Prostate gland (tissue), 2 donors: ENCODE measurements at places on chromosomes 6 and 20.

DNA sequence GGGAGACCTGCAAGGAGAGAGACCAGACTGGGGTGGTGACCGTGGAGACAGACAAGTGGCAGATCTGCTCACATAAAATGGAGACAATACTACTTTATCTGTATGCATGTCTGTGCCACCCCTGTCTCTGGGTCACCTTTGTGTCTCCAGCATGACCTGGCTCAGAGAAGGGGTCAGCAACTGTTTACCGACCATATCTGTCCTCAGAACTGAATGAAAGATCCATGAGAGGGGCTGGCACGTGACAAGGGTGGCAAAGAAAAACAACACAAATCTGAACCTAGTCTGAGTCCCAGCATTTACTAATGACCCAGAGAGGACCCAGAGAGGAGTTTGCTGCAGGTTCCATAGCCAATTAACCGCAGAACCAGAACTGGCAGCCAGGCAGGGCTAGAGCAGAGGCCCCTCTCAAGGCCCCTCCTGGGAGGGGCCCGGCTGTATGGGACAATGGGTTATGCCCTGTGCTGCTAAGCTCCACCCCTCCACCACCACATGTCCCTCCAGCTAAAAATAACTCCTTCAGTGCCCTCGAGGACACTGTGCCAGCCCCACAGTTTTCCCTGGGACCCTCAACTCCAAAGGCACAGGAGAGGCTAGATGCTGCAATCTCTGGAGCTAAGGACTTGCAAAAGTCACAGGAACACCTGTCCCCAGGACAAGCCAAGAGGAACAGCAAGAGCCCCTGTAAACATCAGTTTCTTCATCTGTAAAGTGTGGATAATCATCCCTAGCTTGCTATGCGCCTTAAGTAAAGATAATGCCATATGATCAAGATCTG lies 2.2 kb downstream of the AHCY start:
- no peak for DNase-seq

- no peak for DNase-seq
Observed at GRCh38 chr6:251920-252319, 40.4 kb upstream of the DUSP22 start.

- no peak for DNase-seq
Observed at GRCh38 chr20:25212242-25212641, 16.7 kb downstream of the ENTPD6 start.

DNA sequence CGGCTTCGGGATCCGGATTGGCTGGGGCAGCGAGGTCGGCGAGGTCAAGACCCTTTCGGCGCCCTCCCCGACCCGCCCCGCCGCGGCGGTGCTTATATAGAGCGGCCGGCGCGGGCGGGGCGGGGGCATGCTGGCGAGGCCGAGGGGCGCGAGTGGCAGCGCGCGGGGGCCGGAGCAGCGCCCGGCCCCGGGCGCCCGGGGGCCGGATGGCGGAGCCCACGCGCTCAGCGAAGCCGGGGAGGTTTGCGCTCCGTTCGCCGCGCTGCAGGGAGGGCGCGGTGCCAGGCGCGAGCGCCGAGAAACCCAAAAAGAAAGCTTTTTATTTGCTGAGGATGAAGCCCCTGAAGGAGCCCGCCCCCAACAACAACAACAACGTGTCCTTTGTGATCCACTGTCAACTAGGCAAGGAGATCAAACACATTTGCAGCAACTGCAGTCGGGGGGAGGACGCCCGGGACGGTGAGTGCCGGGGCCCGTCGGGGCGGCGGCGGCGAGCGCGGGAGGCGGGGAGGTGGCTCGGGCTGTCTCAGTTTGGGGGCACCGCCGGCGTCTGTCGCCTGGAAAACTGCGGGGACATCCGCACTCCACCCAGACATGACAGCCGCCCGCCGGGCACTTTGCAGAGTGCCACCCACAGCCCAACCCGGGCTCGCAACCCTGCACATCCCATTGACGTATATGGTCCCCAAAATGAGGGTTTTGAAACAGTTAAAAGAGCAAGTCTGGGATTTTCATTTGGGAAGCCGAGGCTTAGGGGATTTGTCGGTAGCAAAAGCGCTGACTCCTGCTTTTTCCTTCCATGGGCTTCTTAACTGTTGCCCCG lies 297.3 kb downstream of the PHACTR1 start:
- DNase-seq = no peak

GRCh38 chr20:37643400-37643799 lies 50.4 kb upstream of the CTNNBL1 start:
- no peak for DNase-seq

GRCh38 chr6:43621078-43621835 lies 7.8 kb downstream of the GTPBP2 start:
- DNase-seq = no peak

DNA sequence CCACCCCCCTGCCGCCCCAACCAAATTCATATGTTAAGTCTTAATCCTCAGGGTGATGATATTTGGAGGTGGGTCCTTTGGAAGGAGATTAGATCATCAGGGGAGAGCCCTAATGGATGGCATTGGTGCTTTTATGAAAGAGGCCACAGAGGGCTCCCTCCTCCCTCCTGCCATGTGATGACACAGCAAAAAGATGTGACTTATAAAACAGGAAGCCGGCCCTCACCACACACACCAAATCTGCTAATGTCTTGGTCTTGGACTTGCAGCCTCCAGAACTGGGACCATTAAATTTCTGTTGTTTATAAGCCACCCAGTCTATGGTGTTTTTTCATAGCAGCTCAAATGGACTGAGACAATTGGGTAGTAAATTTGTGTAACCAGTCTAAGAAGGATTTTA lies 176.3 kb downstream of the ADGRG6 start:
- DNase-seq = no peak

GRCh38 chr20:35368666-35369423 lies 42.9 kb downstream of the UQCC1 start:
- no peak for DNase-seq

- no peak for DNase-seq
Observed at GRCh38 chr20:45410887-45411286, 2.8 kb downstream of the DBNDD2 start.

DNA sequence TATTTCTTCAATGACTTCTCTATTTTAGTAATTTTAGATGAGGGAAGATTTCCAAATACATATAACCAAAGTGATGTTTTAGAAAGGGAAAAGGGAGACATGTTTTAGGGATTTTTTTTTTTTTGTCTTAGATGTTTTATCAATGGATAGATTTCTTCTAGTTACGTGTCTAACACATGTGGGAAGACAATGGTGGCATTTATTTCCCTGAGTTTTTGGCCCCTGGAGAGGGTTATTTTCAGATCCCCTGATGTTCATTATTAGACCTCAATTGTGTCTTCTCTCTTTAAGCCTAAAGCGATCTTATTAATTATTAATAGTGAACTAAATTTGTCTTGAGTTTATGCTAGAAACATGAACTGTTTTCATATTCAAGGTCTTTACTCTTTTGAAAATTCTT lies 30.3 kb downstream of the TRMT11 start:
- no peak for DNase-seq

GRCh38 chr6:41286544-41287346 lies at the start of gene TREM1:
Gene TREM1 (minus strand): TSS chr6:41286682. CDS start chr6:41286655, 27 bp downstream.
- DNase-seq = no peak

GRCh38 chr20:44151621-44152416 lies 35.2 kb downstream of the JPH2 start:
- no peak for DNase-seq

- DNase-seq = peak; percentile 23
Observed at GRCh38 chr6:156883497-156884252, 106.5 kb downstream of the ARID1B start.

DNA sequence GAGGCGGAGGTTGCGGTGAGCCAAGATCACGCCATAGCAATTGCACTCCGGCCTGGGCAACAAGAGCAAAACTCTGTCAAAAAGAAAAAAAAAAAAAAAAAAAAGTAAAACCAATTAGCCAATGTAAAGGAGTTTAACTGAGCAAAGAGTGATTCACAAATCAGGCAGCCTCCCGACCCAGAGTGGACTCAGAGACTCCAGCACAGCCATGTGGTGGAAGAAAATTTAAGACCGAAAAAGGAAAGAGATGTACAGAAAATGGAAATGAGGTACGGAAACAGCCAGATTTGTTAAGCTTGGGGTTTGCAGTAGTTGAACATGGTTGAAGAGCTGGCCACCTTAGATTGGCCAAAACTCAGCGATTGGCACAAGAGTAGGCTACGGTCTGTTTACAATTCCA lies 51.4 kb downstream of the ERMARD start:
- DNase-seq = no peak

DNA sequence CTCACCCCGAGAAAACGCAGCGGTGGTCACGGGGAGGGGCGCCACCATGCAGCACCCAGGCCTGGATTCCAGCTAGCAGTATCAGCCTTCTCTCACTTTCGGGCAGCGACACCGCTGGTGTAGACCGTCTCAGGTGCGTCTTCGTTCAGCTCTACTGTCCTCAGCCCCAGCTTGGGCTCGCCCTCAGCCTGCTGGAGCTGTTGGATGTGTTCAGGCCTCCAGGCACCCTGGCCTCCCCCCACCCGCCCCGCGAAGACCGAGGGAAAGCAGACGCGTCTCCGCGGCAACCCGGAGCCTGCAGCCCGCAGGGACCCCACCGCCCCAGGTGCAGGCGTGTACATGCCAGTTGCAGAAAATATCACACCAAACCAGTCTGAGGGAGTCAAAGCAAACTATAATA lies 60.8 kb upstream of the CARMIL1 start:
- no peak for DNase-seq

GRCh38 chr6:114315831-114316595 lies 26.8 kb downstream of the HS3ST5 start:
- no peak for DNase-seq

DNA sequence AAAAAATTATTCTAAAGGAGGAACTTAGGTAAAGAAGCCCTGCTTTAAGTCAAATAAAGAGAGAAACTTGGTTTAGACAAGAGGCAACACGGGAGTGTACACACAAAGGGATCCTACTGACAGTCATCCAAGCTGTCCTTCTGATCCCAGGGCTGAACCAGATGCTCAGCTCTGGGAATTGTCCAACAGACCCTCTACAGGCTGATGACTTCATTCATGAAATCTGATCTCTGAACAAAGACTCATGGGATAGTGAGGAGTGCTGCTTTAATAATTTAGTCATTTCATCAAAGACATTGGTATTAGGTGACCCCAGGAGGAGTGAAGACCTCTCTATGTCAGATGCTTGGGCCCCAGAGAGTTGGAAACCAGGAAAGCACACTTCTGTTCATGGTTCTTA lies 65.6 kb upstream of the ARMH2 start:
- DNase-seq = no peak

- no peak for DNase-seq
Observed at GRCh38 chr20:10134176-10134575, 84.5 kb upstream of the SNAP25 start.

DNA sequence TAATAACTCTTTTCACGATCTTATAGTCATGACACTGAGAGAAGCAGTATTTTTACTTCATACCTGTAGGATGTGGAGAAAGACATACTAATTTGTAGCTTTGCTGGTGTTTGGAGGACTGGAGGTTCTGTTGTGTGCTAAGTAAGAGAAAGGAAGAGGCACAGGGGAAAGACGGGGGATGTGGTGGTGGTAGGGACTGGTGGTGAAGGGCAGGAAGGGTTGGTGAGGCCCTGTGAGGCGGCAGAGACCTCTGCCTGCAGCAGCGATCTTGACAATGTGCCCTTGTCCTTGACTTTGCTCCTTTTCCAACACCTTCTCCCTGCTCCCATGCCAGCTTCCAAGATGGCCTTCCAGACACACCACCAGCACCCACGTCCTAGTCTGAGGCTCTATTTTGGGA lies 32.6 kb upstream of the MPC1 start:
- no peak for DNase-seq

- no peak for DNase-seq
Observed at GRCh38 chr6:56406276-56407269, 159.2 kb upstream of the COL21A1 start.

DNA sequence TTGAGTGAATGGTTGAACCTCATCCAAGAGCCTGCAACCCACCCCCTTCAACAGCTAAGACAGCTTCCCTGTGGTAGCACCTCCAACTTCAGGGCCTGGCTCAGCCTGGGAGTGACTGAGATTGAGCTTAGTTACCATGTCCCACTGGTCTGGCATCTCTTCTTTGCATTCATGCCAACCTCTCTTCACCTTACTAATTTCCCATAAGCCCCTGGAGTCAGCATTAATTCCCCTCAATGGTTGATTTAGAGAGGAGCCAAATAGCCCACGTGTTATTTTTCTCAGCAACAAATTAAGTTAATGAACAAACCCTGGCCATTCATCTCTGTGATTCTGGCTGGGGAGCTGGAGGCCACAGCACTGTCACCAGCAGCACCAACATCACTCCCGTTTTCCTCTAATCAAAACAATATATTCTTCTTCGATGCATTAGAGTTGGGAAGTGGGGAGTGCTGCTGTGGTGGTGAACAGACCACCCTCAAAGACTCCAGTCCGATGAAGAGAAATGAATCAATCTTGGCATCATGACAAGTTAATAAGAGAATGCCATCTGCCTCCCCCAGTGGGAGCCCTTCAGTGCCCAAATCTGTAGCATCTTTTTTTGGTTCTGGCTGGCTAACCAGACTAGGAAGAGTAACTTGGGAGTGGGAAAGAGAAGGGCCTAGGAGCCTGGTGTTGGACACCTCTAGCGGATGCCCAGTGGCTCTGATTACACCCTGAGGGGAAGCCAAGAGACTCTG lies 316.9 kb upstream of the RNF24 start:
- no peak for DNase-seq

GRCh38 chr6:7451326-7451725 lies 61.7 kb downstream of the RIOK1 start:
- no peak for DNase-seq

GRCh38 chr6:55826941-55827340 lies 48.4 kb downstream of the BMP5 start:
- DNase-seq = no peak

DNA sequence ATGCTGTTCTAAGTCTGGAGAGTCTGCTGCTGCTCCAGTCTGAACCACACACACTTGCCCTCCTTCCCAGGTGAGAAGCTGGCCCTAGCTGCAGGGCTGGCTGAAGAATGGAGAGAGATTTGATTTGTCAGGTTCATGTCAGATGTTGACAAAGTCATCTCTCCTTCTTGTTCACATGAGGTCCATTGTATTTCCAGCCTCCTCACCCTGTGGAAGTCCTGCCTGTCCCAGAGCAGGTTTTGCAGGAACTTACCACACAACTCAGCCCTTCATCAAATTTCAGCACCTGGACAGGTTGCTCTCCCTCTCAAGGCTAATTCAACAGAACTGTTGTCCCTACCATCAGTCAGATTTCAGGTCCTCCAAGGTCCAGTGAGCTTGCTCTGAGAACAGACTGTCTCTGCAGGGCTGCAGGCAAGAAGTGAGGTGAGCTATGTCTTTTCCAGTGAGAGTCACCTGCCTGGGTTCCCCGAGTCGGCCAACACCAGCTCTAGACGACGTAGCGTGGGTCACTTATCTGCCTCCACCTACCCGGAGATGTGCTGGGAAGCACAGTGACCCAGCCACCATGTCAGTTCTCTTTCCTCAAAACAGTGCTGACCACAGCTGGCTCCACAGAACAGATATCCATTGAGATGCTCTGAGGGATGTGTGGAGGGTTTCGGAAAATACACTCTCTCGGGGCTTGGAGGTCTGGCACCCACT lies 58.0 kb upstream of the CD93 start:
- DNase-seq = no peak

DNA sequence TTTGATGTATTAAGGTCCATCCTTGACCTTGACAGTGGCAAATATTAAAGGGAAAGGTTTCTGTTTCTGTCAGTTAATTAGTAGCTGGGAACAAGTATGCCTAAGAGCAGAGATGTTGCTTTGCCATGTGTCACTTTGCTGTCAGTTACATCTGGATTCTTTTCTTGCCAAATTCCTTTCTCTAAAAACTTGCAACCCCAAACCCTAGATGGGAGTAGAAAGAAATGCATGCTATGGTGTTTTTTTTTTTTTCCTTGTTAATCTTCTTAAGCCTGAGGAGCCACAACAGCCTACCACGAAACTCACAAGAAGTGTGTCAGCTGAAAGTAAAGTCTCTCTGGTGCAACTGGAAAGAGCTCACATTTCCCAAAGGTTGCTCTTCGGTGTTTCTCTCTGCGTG lies 18.0 kb upstream of the CLDN20 start:
- no peak for DNase-seq
